ENCODE measurements at places on chromosomes 7 and 10. TPM values are rescaled to one million over a fixed set of nuclear protein-coding genes. Genes with fewer than 3 reads are reported as not detected.

- peaks cover 10% of the 10 kb centered on the region for H3K4me1 ChIP-seq
- H3K27me3 ChIP-seq = no peaks in the 10 kb centered on the region
- H3K36me3 ChIP-seq = no peaks in the 10 kb centered on the region
- no peak overlapping the region for H3K4me3 ChIP-seq
- no peak overlapping the region for H3K27ac ChIP-seq
- no peak for DNase-seq
Observed at GRCh38 chr10:104247513-104248146, 7.1 kb upstream of the GSTO1 start.

GRCh38 chr7:76412249-76412648 is 2.8 kb upstream of the SSC4D start:
- DNase-seq = no peak
- H3K36me3 ChIP-seq = no peaks in the 10 kb centered on the region
- H3K27me3 ChIP-seq = no peaks in the 10 kb centered on the region
- no peak overlapping the region for H3K27ac ChIP-seq
- H3K4me3 ChIP-seq = no peak overlapping the region

GRCh38 chr10:115674496-115674895 is 581.3 kb downstream of the ATRNL1 start:
- H3K27me3 ChIP-seq = no peaks in the 10 kb centered on the region
- H3K4me3 ChIP-seq = no peak overlapping the region
- peaks cover 7% of the 10 kb centered on the region for H3K4me1 ChIP-seq
- no peaks in the 10 kb centered on the region for H3K36me3 ChIP-seq
- no peak overlapping the region for H3K27ac ChIP-seq

- no peaks in the 10 kb centered on the region for H3K36me3 ChIP-seq
- no peaks in the 10 kb centered on the region for H3K27me3 ChIP-seq
- no peak overlapping the region for H3K27ac ChIP-seq
- H3K4me3 ChIP-seq = no peak overlapping the region
- H3K4me1 ChIP-seq = no peaks in the 10 kb centered on the region
- no peak for DNase-seq
Observed at GRCh38 chr7:106599343-106599698, 61.6 kb downstream of the CCDC71L start.

DNA sequence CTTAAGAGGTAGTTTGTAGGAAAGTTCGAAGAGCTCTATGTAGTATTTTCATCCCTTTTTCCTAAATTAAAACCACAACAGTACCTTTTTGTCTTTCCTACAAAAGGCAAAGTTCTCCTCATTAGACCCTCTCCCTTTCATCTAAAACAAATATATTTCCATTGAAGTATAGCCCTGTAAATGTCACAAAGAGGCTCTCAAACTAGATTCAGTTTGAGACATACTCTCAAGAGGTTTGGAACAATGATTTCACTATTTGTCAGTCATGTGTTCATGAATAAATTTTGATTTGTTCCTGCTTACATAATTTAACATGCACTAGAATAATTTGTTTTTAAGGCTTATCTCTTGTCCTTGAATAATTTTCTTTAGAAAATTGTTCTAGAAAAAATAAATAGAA is 12.2 kb downstream of the TAS2R16 start:
- no peaks in the 10 kb centered on the region for H3K27me3 ChIP-seq
- H3K36me3 ChIP-seq = no peaks in the 10 kb centered on the region
- no peaks in the 10 kb centered on the region for H3K4me1 ChIP-seq
- no peak overlapping the region for H3K4me3 ChIP-seq
- no peak for DNase-seq
- no peak overlapping the region for H3K27ac ChIP-seq

DNA sequence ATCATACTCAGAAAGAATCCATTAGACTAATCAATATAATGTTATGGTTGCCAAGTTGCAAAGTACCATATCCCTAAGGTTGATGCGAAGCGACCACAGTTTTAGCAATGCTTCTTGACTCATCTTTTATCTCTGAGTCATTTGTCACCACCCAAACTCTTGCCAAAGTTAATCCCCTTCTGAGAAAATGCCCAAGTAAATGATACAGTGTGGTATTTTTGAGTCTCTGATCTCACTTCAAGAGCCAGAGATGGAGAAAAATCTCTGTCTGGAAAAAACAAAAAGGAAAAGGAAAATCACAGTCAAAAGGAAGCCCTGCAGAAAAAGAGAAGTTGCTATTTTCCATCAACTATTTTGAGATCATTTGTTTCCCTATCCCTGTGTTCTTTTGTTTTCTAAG is 26.7 kb upstream of the OTUD1 start:
- H3K27me3 ChIP-seq = no peaks in the 10 kb centered on the region
- no peak overlapping the region for H3K27ac ChIP-seq
- no peaks in the 10 kb centered on the region for H3K4me1 ChIP-seq
- no peaks in the 10 kb centered on the region for H3K36me3 ChIP-seq
- no peak for DNase-seq
- no peak overlapping the region for H3K4me3 ChIP-seq

The ERV3-1 gene
- total RNA-seq = 17.4 TPM

DNA sequence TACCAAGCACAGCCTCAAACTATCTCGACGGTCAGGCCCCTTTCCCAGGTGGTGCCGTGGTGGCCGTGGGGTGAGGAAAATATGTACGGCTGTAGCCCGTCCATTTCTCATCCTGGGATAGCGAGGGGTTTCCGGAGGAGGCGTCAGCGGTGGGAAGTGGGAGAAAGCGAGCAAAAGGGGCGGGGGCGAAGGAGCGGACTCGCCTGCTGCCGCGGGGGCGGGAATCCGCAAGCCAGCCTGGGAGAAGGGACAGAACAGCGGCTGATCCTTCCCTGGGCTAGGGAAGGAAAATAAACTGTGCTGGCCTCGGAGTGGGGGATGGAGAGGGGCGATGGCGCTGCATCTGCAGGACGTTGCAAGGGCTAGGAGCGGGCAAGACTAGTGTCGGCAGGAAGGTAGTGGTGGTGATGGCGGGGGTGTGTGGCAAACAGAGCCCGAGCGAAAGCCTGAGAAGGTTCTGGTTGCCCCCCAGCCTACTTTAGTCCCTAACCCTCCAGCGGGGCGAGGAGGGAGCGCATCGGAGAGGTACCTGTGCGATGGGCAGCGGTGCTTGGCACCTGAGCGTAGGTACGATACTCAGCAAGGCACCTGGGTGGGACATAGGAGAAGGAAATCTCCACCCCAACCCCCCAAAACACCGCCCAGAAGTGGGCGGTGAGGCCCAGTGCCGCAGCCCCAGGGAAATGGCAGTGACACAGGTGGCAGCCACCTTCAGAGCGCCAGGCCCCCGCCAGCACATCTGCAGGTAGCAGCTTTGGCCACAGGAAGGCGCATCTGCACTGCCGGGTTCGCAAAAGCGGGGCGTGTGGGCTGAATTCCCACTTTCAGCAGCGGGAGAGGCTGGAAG is 49.9 kb upstream of the STEAP1B start:
- no peaks in the 10 kb centered on the region for H3K4me1 ChIP-seq
- no peak overlapping the region for H3K27ac ChIP-seq
- H3K4me3 ChIP-seq = peak overlapping the region; percentile 37

Measured in cardiac muscle cell (in vitro differentiated cells and primary cell).